ENCODE measurements at places on chromosomes 12 and 14.

- DNase-seq = no peak
Observed at GRCh38 chr12:3311027-3311402, 180.0 kb upstream of the PRMT8 start.

GRCh38 chr12:74988156-74988555, 221.5 kb downstream of the KCNC2 start:
- no peak for DNase-seq

GRCh38 chr14:57068511-57068910, 200.2 kb downstream of the EXOC5 start:
- DNase-seq = no peak

- peak; percentile 63 for DNase-seq
Observed at GRCh38 chr12:54993181-54993835, 8.7 kb upstream of the TESPA1 start.

- DNase-seq = no peak
Observed at GRCh38 chr12:56721216-56721615, 3.9 kb downstream of the NACA start.

Data from T-helper 2 cell treated with Interferon-gamma antibody and Interleukin-4, amounts not matched to agents 5 μg/mL and 100 μg/mL, for 36 hours (primary cell).